Naive B cell (primary cell): ENCODE measurements at places on chromosomes 11 and 22. TPM values are rescaled to one million over a fixed set of nuclear protein-coding genes. Genes with fewer than 3 reads are reported as not detected.
A peak's percentile ranks its signal among the peaks of the same experiment; 100 is the strongest.

DNA sequence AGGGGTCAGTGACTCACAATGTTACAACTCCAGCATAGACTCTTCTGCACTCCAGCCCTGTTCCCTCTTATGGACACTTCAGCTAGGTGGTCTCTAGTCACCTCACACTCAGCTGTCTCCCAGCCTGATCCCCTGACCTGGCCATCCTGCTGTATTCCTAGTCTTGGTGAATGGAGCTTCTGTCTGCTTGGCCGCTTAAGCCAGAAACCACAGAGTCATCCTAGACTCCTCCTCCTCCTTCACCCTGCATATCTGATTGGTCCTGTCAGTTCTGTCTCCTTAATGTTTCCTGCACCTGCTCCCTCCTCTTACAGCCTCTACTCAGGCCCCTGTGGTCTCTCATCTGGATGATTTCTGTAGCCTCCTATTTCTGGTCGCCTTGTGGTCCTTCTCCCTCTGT lies 144.9 kb downstream of the HIPK3 start:
- no peaks in the 10 kb centered on the region for H3K4me1 ChIP-seq
- no peak overlapping the region for H3K4me3 ChIP-seq
- H3K27me3 ChIP-seq = peaks cover 11% of the 10 kb centered on the region
- DNase-seq = no peak
- no peaks in the 10 kb centered on the region for H3K36me3 ChIP-seq
- H3K27ac ChIP-seq = no peak overlapping the region

- H3K27ac ChIP-seq = peak overlapping the region; percentile 29
- H3K36me3 ChIP-seq = no peaks in the 10 kb centered on the region
- no peak for DNase-seq
- H3K27me3 ChIP-seq = peaks cover 7% of the 10 kb centered on the region
Observed at GRCh38 chr11:126694065-126694625, 306.4 kb downstream of the KIRREL3 start.

DNA sequence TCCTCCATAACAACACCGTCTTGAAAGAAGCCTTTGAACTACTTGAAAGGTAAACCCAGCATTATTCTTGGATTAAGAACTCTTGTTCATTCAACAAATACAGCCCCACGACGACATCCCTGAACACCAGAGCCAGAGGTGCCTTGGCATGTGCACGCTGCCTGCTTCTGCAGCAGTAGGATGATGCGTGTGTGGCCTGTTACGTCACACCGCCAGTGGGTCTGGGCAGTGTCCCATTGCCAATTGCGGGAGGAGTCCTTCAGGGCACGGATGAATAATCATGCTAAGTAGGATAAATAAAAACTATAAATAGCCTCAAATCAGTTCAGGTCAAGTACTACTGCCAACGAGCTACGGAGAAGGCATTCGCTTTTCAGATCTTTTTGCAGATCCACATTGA lies 380.5 kb downstream of the SHANK2 start:
- H3K4me3 ChIP-seq = no peak overlapping the region
- no peaks in the 10 kb centered on the region for H3K4me1 ChIP-seq
- peaks cover 13% of the 10 kb centered on the region for H3K27me3 ChIP-seq
- H3K36me3 ChIP-seq = no peaks in the 10 kb centered on the region
- H3K27ac ChIP-seq = no peak overlapping the region

DNA sequence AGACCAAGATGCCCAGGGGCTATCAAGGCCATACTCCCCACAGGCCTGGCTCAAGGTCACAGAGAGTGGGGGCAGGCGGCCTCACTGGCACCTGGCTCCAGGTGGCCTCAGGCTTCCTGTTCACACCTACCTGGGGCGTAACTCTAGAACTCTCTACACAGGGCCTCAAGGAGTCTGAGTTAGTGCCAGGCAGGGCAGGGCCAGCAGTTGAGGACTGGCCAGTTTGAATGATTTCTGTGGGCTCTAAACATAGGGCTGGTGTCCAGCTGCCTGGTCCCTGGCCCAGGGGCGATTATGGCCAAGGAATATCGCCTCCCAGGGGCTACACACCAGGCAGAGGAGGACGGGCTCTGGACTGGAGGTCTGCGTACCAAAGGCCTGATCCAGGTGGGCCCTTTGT lies 79.2 kb downstream of the WNT7B start:
- H3K36me3 ChIP-seq = no peaks in the 10 kb centered on the region
- no peaks in the 10 kb centered on the region for H3K4me1 ChIP-seq
- peaks cover 56% of the 10 kb centered on the region for H3K27me3 ChIP-seq
- DNase-seq = no peak
- H3K27ac ChIP-seq = no peak overlapping the region

DNA sequence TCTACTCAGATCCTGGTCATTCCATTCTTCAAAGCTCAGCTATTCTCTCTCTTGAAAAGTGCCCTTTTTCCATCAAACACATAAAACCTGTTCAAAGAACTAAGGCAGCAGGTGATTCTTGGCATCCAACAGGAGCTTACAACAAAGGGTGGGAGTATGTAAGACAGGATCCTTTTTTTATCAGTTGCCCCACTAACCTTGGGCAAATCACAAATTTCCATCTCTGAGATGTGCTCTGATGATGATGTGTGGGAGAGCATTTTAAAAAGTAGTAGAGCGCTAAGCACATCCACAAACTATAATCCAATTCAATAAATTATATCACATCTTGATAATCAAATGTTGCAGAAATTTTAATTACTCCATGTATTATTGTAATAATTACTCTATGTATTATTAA lies 53.7 kb upstream of the FDX1 start:
- H3K27ac ChIP-seq = no peak overlapping the region
- peaks cover 28% of the 10 kb centered on the region for H3K27me3 ChIP-seq
- no peak overlapping the region for H3K4me3 ChIP-seq
- H3K4me1 ChIP-seq = peaks cover 6% of the 10 kb centered on the region

TRIM34 gene
- polyA plus RNA-seq = 29.4 TPM

- H3K27ac ChIP-seq = peak overlapping the region; percentile 88
- H3K4me1 ChIP-seq = peaks cover 58% of the 10 kb centered on the region
- no peaks in the 10 kb centered on the region for H3K27me3 ChIP-seq
- no peak for DNase-seq
Observed at GRCh38 chr11:111185266-111185665, 60.3 kb upstream of the POU2AF2 start.

DNA sequence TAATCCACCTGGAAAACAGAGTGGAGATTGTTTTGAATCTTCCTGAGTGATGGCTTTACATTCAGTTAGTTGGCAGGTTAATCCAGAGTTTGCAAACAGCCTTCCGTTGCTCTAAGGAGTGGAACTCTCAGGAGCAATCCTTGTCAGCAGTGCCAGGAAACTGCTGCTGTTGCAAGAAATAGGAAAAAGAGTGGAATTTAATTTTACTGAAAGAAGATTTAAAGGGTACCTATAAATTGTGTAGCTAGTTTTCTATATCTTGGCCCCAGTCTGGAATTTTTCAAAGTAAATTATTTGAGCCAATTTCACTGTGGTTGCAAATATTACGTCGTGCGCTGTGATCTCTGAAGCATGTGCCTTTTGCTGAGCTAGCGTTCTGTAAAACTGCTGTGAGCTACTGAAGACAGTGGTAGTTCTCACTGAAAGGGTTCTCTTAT lies 55.5 kb upstream of the SLC5A12 start:
- no peaks in the 10 kb centered on the region for H3K4me1 ChIP-seq
- no peak for DNase-seq
- H3K27me3 ChIP-seq = no peaks in the 10 kb centered on the region
- H3K4me3 ChIP-seq = no peak overlapping the region
- H3K36me3 ChIP-seq = no peaks in the 10 kb centered on the region
- H3K27ac ChIP-seq = no peak overlapping the region

NNMT gene
- not detected for polyA plus RNA-seq

GRCh38 chr11:59187587-59187986 lies 15.7 kb downstream of the DTX4 start:
- H3K36me3 ChIP-seq = peaks cover 40% of the 10 kb centered on the region
- no peaks in the 10 kb centered on the region for H3K27me3 ChIP-seq
- H3K27ac ChIP-seq = peak overlapping the region; percentile 65
- H3K4me3 ChIP-seq = no peak overlapping the region
- H3K4me1 ChIP-seq = peaks cover 21% of the 10 kb centered on the region

- no peak overlapping the region for H3K27ac ChIP-seq
- no peaks in the 10 kb centered on the region for H3K4me1 ChIP-seq
- no peaks in the 10 kb centered on the region for H3K27me3 ChIP-seq
- no peaks in the 10 kb centered on the region for H3K36me3 ChIP-seq
- H3K4me3 ChIP-seq = no peak overlapping the region
Observed at GRCh38 chr11:1157341-1157644, 460 bp upstream of the MUC5AC start.

DNA sequence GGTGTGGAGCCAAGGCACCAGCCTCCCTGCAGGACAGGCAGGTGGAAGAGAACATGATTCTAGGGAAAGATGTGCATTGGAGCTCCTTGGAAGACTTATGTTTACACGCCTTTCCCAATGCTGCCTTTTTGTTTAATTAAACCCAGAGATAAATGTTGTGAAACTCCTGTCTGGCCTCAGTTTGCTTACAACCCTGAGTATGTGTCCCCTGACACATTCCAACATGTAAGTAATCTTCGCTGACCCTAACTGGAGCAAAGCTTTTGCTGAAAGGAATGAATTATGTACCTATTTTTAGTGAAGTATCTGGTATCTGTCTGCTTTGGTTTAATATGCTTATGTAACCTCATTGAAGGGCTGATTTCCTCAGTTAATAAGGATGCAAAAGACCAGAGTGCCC lies 56.7 kb downstream of the APIP start:
- H3K4me3 ChIP-seq = no peak overlapping the region
- peaks cover 2% of the 10 kb centered on the region for H3K4me1 ChIP-seq
- H3K27ac ChIP-seq = no peak overlapping the region
- peaks cover 6% of the 10 kb centered on the region for H3K36me3 ChIP-seq
- no peaks in the 10 kb centered on the region for H3K27me3 ChIP-seq

GRCh38 chr22:24442352-24442744 lies 14.9 kb downstream of the ADORA2A start:
- no peak overlapping the region for H3K4me3 ChIP-seq
- H3K27me3 ChIP-seq = no peaks in the 10 kb centered on the region
- peaks cover 6% of the 10 kb centered on the region for H3K36me3 ChIP-seq
- no peak for DNase-seq
- no peak overlapping the region for H3K27ac ChIP-seq

- no peak overlapping the region for H3K27ac ChIP-seq
- no peaks in the 10 kb centered on the region for H3K4me1 ChIP-seq
- H3K4me3 ChIP-seq = no peak overlapping the region
- peaks cover 24% of the 10 kb centered on the region for H3K36me3 ChIP-seq
- peaks cover 52% of the 10 kb centered on the region for H3K27me3 ChIP-seq
Observed at GRCh38 chr11:62253999-62254542, 12.0 kb downstream of the SCGB1D2 start.

PAK1 gene
- polyA plus RNA-seq = 11.5 TPM

- no peak for DNase-seq
- no peaks in the 10 kb centered on the region for H3K27me3 ChIP-seq
- no peaks in the 10 kb centered on the region for H3K36me3 ChIP-seq
- no peak overlapping the region for H3K27ac ChIP-seq
Observed at GRCh38 chr11:23730307-23730998, 766.4 kb upstream of the LUZP2 start.

- no peaks in the 10 kb centered on the region for H3K27me3 ChIP-seq
- H3K36me3 ChIP-seq = no peaks in the 10 kb centered on the region
- no peak for DNase-seq
- no peaks in the 10 kb centered on the region for H3K4me1 ChIP-seq
- no peak overlapping the region for H3K27ac ChIP-seq
- H3K4me3 ChIP-seq = no peak overlapping the region
Observed at GRCh38 chr11:113177671-113178070, 136.7 kb upstream of the TTC12 start.

DNA sequence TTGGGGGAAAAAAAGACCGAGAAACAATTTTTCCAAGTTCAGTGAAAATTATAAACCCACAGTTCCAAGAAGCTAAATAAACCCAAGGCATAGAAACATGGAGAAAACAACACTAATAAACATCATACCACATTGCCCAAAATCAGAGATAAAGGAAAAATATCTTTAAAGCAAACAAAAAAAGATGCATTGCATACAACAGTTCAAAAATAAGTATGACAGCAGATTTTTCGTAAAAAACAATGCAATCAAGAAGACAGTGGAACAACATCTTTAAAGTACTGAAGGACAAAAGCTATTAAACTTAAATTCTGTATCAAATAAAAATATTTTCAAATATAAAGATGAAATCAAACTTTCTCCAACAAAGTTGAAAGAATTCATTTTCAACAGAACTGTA lies 921.3 kb downstream of the METTL15 start:
- no peaks in the 10 kb centered on the region for H3K27me3 ChIP-seq
- no peaks in the 10 kb centered on the region for H3K4me1 ChIP-seq
- H3K4me3 ChIP-seq = no peak overlapping the region
- H3K36me3 ChIP-seq = no peaks in the 10 kb centered on the region
- no peak overlapping the region for H3K27ac ChIP-seq

KDELR3 gene
- 3.0 TPM for polyA plus RNA-seq

- no peaks in the 10 kb centered on the region for H3K27me3 ChIP-seq
- H3K27ac ChIP-seq = no peak overlapping the region
- peaks cover 27% of the 10 kb centered on the region for H3K4me1 ChIP-seq
Observed at GRCh38 chr11:27473017-27473406, 422 bp upstream of the LGR4 start.

DNA sequence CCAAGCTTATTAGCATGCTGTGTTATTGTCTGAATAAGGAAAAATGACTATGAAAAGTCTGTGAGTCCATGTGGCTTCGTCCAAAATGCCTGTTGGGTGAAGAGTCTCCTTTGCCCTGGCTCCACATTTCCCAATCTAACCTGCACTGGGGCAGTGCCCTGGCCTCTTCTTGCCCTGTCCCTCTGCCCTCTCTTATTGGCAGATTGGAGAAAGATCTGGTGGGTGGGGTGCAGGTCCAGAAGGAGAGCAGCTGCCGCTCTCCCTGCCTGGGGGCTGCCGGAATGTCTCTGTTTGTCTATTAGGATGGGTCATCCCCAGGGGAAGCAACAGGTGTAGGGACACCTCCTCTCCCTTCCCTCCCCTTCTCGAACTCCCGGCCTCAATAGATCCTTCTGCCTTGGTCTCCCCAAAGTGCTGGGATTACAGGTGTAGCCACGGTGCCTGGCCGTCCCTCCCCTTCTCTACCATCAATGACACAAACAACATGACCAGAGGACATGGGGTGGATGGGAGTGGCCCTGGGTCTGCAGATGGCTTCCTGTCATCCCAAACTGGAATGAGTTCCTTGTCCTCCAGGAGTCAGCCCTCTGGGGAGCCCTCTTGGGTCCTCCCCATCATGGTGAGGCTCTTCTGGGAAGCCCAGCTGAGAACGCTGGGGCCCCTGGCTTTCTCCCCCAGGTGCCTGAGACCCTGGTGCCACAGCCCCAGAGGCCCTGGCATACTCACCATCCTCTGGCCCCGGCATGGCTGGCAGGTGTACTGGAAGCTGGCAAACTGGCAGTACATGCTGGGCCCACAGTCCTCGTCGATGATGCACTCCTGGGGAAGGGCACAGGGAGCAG lies 40.5 kb downstream of the DKK3 start:
- no peaks in the 10 kb centered on the region for H3K4me1 ChIP-seq
- no peak overlapping the region for H3K27ac ChIP-seq
- no peaks in the 10 kb centered on the region for H3K36me3 ChIP-seq
- DNase-seq = no peak
- H3K27me3 ChIP-seq = peaks cover 15% of the 10 kb centered on the region

PDGFD gene
- not detected for polyA plus RNA-seq

PRDM11 gene
- polyA plus RNA-seq = 1.6 TPM

GRCh38 chr11:9155930-9156329 lies 64.5 kb upstream of the SCUBE2 start:
- peaks cover 13% of the 10 kb centered on the region for H3K36me3 ChIP-seq
- H3K4me1 ChIP-seq = peaks cover 4% of the 10 kb centered on the region
- no peak for DNase-seq
- no peak overlapping the region for H3K4me3 ChIP-seq
